ENCODE measurements at places on chromosomes 11 and 22. TPM values are rescaled to one million over a fixed set of nuclear protein-coding genes. Genes with fewer than 3 reads are reported as not detected.

DEPDC7 gene
- 8.2 TPM for total RNA-seq

CYB5R2 gene
- 5.5 TPM for total RNA-seq

TIMM10 gene
- total RNA-seq: 173 TPM

AGBL2 gene
- total RNA-seq: 1.4 TPM

EMID1 gene
- total RNA-seq: 0.29 TPM

MAJIN gene
- total RNA-seq: not detected

OTOG gene
- not detected for total RNA-seq

Data from A549 treated with Mapracorat at 1 μM for 4 hours (cell line).